ENCODE measurements at places on chromosomes 1 and 21. TPM values are rescaled to one million over a fixed set of nuclear protein-coding genes. Genes with fewer than 3 reads are reported as not detected.

GRCh38 chr21:35510294-35510693 lies 461.2 kb upstream of the RUNX1 start:
- no peaks in the 10 kb centered on the region for H3K27me3 ChIP-seq
- peaks cover 27% of the 10 kb centered on the region for H3K4me1 ChIP-seq
- no peak overlapping the region for H3K27ac ChIP-seq
- no peak overlapping the region for H3K4me3 ChIP-seq

- no peak overlapping the region for H3K4me3 ChIP-seq
- H3K27ac ChIP-seq: no peak overlapping the region
- peaks cover 19% of the 10 kb centered on the region for H3K4me1 ChIP-seq
These were observed 70.9 kb upstream of the EDEM3 start for GRCh38 chr1:184825571-184825970.

- H3K4me1 ChIP-seq: peaks cover 9% of the 10 kb centered on the region
- no peaks in the 10 kb centered on the region for H3K27me3 ChIP-seq
- H3K36me3 ChIP-seq: peaks cover 46% of the 10 kb centered on the region
- no peak overlapping the region for H3K27ac ChIP-seq
- no peak for DNase-seq
- no peak overlapping the region for H3K4me3 ChIP-seq
These were observed 37.6 kb downstream of the KIAA1614 start for GRCh38 chr1:180950321-180950720.

DNA sequence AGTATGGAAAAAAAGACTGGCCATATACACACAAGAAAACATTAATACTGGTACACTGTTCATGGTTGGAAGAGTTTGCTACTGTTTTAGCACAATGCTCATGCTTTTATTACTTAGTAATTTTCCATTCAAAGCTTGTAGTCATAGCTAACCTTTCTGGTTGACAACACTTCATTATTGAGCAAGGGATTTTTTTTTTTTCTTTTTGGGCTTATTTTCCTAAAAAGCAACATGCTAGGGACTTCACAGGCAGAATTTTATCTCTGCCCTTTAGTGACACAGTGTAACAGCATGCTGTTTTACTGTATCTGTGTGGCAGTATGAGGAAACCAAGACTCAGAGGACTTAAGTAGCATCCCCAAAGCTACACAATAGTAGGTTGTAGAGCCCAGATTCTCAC lies 58.5 kb downstream of the FGGY start:
- no peaks in the 10 kb centered on the region for H3K27me3 ChIP-seq
- peaks cover 4% of the 10 kb centered on the region for H3K4me1 ChIP-seq
- DNase-seq: no peak
- no peak overlapping the region for H3K27ac ChIP-seq
- peaks cover 5% of the 10 kb centered on the region for H3K36me3 ChIP-seq

Gene ATAD3C
- total RNA-seq: 1.3 TPM

DNA sequence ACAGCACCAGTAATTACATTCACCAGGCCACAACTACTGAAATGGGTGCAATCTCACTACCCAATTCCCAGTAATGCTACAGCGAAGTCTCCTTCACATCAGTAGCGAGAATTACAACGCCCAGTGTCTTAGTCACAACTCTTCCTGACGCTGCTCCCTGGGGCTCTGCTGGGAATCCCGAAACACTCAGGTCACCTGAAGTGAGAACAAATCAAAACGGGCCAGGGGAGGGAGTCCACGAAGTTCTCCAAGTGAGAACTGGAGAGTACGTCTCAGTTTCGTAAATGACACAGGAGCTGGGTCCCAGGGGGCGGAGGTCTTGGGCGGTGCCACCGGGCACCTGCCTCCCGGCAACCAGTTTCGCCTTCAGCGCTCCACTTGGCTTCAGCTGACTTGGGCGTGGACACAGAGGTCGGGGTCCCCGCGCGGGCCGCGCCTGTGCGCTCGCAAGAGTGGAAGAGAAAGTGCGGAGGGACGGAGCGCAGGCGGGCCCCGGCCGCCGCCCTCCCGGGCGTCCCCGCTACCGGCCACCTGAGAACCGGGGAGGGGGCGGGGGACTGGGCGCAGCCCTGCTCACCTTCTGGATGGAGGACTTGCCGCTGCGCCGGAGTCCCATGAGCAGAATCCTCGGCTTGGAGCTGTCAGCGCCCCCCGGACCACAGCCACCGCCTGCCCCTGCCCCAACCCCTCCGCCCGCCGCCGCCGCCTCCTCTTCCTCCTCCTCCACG lies 575 bp downstream of the RRAGC start:
- peak overlapping the region; percentile 74 for H3K27ac ChIP-seq
- no peaks in the 10 kb centered on the region for H3K27me3 ChIP-seq
- H3K4me3 ChIP-seq: peak overlapping the region; percentile 87
- peak; percentile 58 for DNase-seq
- peaks cover 32% of the 10 kb centered on the region for H3K4me1 ChIP-seq
- H3K36me3 ChIP-seq: no peaks in the 10 kb centered on the region
